ENCODE measurements at places on chromosomes 12 and 14. TPM values are rescaled to one million over a fixed set of nuclear protein-coding genes. Genes with fewer than 3 reads are reported as not detected.

GRCh38 chr14:89221109-89221810, 195.8 kb downstream of the FOXN3 start:
- DNase-seq = no peak

- DNase-seq = no peak
Observed at GRCh38 chr12:26744697-26745440, 88.1 kb downstream of the ITPR2 start.

DNA sequence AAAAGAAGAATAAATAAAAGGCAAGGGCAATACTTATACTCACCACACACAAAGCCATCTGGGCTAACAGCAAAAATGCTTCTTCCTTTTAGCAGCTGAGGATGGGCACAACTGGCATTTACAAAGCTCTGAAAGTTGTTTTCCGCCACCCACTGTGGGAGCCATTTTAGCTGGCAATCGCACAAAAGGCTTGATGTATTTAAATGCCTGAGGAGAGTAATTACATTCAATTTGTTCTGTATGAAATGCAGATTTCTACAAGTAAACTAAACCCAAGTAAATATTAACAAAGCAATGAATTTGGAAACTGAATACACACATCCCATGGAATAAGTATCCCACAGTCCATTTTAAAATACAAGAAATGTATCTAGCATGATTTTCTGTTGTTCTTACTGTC, 37.5 kb downstream of the LRIG3 start:
- no peak for DNase-seq

GRCh38 chr12:47458279-47458678, 247.6 kb downstream of the RPAP3 start:
- DNase-seq = no peak

GRCh38 chr14:65835501-65835900, 423.0 kb downstream of the FUT8 start:
- DNase-seq = no peak

Gene TMEM132C
- not detected for total RNA-seq

All from activated naive CD8-positive, alpha-beta T cell treated with anti-CD3 and anti-CD28 coated beads for 36 hours (primary cell).